ENCODE measurements at places on chromosomes 2 and 18.
A peak's percentile ranks its signal among the peaks of the same experiment; 100 is the strongest.

DNA sequence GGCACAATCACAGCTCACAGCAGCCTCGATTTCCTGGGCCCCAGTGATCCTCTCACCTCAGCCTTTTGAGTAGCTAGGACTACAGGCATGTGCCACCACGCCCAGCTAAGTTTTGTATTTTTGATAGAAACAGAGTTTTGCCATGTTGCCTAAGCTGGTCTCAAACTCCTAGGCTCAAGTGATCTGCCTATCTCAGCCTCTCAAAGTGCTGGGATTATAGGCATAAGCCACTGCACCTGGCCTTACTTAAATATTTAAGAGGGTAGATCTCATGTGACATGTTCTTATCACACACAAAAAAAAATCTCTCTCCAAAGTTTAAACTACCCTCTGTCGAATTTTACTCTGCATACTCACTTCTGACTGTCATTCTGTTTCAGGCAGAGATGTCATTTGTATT lies 75.4 kb upstream of the CHRNA1 start:
- DNase-seq: no peak

- DNase-seq: no peak
Measured at GRCh38 chr2:47086054-47086471, 69.0 kb downstream of the STPG4 start.

DNA sequence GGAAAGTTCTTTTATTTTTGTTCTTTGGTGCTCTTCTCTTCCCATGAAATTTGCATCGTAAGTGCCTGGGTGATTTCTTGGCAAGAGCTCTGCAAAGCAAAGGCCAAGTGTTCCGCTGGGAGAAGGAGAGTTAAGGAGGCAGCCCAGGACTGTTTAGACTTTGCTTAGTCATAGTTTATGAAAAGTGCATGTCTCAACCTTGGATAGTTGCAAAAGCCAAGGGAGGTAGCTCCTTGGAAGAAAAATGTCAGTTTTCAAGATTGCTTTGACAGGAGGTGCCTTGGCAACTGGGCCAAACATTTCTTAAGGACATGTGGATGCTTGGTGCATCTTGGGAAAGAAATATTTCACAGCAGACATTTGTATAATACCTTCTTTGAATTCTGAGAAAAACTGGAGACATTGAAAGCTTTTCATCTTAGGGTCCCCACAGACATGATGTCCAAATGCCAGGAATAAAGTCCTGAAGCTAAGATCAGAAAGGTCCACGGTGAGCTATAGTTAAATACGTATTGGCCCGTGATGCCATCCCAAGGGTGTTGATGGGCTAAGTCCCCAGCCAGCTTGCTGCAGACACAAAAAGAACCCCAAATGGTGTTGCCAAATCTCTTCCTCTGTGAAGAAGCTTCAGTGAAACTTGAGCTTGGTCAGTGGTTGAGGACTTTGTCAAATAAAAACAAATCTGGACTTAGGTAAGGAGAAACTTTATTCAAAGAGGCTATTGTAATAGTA lies 96.3 kb upstream of the THUMPD2 start:
- DNase-seq: no peak

DNA sequence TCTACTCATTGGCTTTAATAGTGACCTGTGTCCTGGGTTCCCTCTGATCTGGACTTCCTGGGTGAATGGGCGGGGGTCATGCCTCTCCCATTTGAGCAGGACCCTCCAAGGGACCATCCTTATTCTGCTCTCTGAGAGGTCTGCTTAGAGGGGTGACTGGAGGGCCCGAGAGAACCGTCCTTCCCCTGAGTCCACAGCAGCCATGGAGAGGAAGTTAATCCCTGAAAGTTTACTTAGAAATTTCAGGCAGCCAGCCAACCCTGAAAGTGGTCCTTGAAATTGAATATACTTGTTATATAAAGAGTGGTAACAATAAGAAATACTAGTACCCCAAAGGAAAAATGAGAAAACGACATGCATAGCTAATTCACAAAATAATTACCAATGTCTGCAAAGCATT lies 226.1 kb downstream of the DYSF start:
- DNase-seq: no peak

GRCh38 chr2:234348081-234348480 lies 148.8 kb downstream of the ARL4C start:
- DNase-seq: no peak

DNA sequence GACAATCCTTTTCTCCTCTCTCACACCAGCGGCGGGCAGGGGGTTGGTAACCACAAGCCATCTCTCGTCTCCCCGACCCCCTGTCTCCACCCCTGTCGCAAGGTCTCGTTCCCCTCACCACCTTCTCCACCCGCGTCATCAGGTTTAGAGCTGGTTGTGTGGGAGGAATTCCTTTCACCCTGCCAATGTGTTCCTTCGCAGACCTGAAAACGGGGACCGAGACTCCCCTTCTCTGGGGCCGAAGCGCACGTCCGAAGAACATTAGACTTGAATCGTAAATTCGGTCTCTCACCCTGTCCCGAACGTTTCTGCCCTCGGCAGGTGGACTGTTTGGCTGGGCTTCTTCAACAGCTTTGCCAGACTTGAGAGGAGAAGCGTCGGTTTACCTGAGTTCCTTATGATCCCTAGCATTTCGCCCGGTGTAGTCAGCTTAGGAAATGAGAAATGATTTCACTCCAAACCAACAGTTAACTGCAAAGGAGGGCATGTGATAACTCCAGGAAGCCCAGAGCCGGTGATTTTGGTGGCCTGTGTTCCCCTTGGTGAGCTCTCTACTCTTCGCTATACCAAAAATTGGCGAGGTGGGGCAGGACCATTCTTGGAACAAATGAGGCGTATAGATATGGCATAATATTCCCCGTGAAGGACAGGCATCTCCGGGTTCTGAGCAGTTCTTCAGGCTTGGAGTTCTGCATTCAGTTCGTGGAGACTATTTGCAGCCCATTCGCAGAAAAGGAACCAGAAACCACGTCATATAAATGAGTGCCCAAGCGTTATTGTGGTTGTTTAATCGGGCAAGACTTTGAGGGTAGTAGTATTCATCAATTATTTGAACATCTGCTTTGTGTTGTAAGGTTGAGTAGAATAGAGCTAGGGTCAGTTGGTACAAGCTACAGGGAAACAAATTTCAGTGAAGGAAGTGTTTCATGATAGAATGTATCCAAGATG lies 694 bp downstream of the CFAP36 start:
- DNase-seq: peak; percentile 24

- DNase-seq: no peak
Measured at GRCh38 chr2:85957256-85957655, 68.5 kb upstream of the ST3GAL5 start.

DNA sequence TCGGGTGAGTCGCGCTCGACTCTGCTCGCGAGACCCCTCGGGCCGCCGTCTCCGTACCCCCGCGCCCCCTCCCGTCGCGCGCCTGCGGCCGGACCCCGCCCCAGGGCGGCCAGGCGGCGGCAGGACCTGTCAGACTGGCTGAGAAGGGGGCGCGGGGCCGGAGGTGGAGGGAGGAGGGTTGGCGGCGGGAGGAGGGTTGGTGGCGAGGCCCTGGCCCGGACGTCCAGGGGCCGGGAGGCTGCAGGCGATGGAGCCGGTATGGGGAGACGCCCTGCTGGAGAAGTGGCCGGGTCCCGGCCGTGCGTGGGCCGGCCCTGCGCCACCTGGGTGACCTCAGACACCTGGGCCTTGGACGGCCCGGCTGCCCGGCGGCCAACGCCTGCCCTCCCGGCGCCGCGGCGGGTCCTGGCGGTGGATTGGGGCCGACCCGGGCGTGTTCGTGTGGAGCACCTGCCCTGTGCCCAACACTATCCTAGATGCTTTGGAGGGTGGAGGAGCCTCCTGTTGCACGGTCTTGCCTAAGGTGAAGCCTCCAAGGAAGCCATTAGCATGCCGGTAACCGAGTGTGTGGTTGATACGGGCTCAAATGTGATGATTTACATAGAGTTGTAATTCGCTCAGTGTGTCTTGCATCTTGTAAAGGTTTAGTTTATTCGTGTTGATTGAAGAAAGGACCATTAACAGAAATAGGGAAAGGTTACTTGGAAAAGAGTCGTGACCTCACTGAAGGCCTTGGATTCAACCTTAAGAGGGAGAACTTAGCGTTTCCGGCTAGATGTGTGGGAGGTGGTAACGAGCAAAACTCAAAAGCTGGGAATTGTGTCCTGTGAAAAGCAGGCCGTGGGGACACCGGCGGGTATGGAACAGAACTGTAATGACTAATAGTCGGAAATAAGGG lies 550 bp downstream of the MYL12B start:
- DNase-seq: no peak

DNA sequence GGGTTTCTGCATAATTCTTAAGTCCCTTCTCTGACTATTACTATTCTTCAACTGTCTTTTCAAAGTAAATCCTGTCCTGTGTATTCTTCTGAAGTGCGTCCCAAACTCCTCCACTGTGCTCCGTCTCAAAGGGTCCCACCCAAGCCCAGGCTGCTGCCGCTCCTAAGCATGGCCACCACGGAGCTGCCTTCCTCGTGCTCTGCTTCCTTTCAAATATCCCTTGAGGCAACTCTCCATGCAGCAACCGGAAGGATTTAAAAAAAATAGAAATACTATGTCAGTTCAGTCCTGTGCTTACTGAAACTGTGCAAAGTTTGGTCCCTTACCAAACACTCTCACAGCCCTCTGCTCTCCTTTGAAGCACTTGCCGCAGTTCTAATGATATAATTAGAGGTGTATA lies 116.1 kb downstream of the NOL10 start:
- DNase-seq: no peak

- DNase-seq: peak; percentile 32
Measured at GRCh38 chr18:7592305-7593071, 25.4 kb downstream of the PTPRM start.

DNA sequence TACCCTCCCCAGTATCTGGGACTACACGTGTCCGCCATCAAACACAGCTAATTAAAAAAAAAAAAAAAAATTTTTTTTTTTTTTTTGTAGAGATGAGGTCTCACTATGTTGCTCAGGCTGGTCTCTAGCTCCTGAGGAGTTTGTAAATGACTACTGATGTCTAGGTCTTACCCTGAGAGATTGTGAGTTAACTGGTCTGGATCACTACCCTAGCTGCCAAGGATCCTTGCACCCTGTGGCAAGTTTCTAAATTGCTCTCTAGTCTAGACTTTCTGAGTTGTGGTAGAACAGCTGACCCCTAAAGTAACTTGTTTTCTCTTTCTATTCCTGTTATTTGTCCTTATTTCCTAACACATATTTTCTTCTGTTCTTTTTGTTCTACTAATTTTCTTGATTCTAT lies 44.5 kb downstream of the ABHD3 start:
- no peak for DNase-seq

GRCh38 chr2:158573739-158574138 lies 117.0 kb downstream of the PKP4 start:
- no peak for DNase-seq

DNA sequence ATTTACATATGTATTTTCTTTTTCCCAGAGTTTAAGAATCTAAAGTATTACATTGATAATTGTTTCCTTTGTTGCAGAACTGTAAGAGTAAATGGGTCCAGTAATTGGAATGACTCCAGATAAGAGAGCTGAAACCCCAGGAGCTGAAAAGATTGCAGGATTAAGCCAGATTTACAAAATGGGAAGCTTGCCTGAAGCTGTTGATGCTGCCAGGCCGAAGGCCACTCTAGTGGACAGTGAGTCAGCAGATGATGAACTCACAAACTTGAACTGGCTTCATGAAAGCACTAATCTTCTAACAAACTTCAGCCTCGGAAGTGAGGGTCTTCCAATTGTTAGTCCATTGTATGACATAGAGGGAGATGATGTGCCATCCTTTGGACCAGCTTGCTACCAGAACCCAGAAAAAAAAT lies 183.8 kb upstream of the STON1 start:
- no peak for DNase-seq

- peak; percentile 43 for DNase-seq
Measured at GRCh38 chr2:120587279-120587996, 148.2 kb upstream of the GLI2 start.

- no peak for DNase-seq
Measured at GRCh38 chr2:165293440-165294420, 54.5 kb downstream of the SCN2A start.

DNA sequence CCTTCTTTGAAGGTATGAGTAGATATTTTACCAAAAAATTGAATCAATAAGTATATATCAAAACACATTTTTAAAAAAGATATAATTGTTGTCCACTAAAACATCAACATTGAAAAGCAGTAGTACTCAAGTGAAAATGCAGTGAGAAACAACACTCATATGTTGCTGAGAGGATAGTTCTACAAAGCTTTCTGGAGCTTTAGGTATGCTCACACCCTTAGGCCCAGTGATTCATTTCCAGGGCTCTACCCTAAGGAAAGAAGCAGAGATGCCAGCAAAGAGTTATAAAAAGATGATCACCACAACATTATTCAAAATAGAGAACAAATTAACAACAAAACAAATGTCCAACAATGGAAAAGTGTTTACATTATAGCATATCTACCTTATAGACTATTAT lies 197.3 kb upstream of the CCDC150 start:
- DNase-seq: no peak

DNA sequence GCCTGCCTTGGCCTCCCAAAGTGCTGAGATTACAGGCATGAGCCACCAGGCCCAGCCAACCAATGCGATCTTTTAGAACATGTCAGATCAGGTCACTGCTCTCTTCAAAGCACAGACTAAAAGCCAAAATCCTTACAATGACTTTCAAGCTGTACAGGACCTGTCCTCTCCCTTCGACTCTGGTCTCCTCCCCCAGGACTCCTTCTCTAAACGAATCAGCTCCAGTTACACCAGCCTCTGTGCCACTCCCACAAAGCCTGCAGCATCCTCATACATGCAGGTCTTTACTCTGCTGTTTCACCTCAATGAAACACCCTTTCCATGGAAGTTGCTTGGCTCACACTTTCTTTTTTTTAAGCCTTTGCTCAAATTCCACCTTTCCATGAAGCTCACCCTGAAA lies 436.0 kb downstream of the METTL4 start:
- DNase-seq: no peak

DNA sequence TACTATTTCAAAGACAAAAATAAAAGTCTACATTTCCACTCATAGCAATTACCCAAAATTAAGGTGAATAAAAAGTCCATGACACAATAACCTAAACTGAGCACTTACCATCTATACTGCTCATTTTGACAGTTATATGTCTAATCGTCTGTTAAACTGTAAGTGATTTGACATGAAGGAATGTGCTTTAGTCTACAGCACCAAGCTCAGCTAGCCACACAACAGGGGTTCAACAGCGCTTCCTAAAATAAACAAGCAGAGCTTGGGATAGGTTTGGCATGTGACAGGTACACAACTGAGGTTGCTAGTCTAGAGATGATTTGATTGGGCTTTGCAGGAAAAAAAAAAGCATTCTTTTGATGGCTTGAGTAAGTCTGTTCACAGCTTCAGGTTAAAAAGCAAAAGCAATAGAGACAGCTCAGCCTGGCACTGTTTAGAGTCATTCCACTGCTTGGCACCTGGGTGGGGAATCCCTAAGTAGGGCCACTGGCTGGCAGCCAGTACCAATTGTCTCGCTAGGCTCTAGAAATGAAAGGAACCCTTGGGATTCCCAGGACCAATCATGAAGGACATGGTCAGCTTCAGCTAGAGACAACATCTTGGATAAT lies 78.6 kb downstream of the BARD1 start:
- DNase-seq: no peak

GRCh38 chr18:27121108-27121507 lies 64.0 kb downstream of the CHST9 start:
- DNase-seq: no peak
